ENCODE measurements at places on chromosomes 3 and 15.
A peak's percentile ranks its signal among the peaks of the same experiment; 100 is the strongest.

GRCh38 chr15:65184305-65184867 lies 756 bp downstream of the CLPX start:
- DNase-seq: peak; percentile 15

DNA sequence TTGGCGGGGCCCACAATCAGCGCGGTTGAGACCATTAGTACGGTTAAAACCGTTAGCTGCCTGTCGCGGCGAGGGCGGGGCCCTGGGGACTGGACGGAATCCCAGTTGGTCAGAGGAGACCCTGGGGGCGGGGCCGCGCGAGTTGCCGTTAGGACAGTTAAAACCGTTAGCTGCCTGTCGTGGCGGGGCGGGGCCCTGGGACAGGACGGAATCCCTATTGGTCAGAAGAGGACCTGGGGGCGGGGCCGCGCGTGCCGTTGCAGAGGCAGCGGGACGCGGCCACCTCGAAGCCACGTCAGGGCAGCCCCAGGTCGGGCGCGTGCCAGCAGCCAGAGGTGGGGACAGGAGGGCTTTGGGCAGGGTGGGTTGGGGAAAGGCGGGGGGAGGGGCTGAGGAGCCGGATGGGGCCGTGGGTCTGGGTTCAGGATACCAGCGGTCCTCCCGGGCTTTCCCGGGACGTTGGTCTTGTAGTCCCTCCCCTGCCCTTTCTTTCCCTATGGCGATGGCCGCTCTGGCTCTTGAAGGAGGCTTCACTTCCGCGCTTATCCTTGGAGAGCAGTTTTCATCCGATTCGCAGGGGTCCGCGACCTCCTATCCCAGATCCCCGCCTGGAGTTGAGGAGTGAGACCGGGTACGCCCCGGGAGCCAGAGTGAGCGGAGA lies 28.0 kb downstream of the KLHDC8B start:
- DNase-seq: peak; percentile 9

DNA sequence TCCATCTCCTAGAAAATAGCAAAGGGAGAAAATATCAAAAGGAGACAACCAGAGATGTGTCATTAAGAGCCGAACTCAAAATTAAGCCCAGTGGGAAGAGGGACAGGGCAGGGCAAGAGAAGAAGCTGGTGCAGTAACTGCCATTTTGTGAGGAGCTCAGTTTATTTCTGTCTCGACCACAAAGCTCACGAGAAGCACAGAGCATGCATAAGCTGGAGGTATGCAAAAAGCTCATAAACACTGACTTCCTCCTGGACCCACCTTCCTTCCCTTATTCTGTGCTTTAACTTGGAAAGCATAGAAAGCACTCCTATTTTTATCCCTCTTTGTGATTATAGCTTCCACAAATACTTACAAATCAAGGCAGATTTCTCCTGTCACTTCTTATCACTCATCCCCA lies 81.3 kb downstream of the DGKG start:
- DNase-seq: no peak

DNA sequence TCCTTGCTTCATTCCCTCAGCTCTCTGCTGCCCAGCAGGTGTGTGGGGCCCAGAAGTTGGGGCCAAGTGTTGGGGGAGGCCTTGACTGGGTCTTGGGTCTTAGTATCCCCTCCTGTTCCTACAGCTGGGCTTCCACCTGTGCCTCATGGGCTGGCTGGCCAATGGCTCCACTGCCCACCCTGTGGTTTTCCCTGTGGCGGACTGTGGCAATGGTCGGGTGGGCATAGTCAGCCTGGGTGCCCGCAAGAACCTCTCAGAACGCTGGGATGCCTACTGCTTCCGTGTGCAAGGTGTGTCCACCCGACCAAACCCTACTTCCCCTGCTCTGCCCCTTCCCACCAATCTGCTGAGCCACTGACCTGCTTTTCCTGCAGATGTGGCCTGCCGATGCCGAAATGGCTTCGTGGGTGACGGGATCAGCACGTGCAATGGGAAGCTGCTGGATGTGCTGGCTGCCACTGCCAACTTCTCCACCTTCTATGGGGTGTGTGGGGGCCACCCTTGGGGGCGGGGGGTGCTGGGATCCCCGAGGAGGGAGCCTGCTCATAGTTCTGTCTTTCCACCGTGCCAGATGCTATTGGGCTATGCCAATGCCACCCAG lies 10.9 kb downstream of the NT5DC2 start:
- no peak for DNase-seq

GRCh38 chr15:25787855-25788520 lies 75.1 kb downstream of the ATP10A start:
- DNase-seq: no peak

GRCh38 chr15:68985361-68985891 lies 29.1 kb upstream of the NOX5 start:
- DNase-seq: no peak

- no peak for DNase-seq
Observed at GRCh38 chr3:106183762-106184391, 315.1 kb upstream of the CBLB start.

GRCh38 chr3:160780245-160780644 lies 24.2 kb downstream of the PPM1L start:
- DNase-seq: no peak

GRCh38 chr3:8147711-8148110 lies 353.9 kb upstream of the LMCD1 start:
- no peak for DNase-seq

- no peak for DNase-seq
Observed at GRCh38 chr3:179088306-179088705, 16.7 kb upstream of the ZMAT3 start.

- DNase-seq: no peak
Observed at GRCh38 chr15:68558318-68559305, 20.2 kb upstream of the CORO2B start.

- no peak for DNase-seq
Observed at GRCh38 chr15:58396181-58396580, 35.6 kb upstream of the LIPC start.

DNA sequence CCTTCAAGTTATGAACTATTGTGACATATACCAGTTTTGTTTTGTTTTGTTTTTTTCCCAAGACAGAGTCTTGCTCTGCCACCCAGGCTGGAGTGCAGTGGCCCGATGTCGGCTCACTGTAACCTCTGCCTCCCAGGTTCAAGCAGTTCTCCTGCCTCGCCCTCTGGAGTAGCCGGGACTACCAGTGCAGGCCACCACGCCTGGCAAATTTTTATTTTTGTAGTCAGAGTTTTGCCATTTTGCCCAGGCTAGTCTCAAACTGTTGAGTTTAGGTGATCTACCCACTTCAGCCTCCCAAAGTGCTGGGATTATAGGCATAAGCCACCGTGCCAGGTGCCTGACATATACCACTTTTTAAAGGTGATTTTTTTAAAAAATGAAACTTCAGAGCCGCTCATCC lies 74.6 kb downstream of the ARRDC4 start:
- no peak for DNase-seq

DNA sequence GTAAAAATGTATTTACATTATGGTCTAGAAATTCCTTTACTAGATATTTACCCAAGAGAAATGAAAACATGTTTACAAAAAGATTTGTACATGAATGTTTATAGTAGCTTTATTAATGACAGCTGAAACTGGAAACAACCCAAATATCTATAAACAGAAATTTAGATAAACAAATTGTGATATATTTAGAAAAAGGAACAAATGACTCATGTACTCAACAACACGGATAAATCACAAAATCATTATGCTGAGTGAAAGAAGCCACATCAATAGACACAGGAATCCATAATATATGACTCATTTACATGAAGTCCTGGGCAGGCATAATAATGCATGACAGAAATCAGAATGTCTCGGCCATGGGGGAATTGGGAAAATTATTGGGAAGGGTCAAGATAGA lies 1020.2 kb downstream of the SQOR start:
- no peak for DNase-seq

DNA sequence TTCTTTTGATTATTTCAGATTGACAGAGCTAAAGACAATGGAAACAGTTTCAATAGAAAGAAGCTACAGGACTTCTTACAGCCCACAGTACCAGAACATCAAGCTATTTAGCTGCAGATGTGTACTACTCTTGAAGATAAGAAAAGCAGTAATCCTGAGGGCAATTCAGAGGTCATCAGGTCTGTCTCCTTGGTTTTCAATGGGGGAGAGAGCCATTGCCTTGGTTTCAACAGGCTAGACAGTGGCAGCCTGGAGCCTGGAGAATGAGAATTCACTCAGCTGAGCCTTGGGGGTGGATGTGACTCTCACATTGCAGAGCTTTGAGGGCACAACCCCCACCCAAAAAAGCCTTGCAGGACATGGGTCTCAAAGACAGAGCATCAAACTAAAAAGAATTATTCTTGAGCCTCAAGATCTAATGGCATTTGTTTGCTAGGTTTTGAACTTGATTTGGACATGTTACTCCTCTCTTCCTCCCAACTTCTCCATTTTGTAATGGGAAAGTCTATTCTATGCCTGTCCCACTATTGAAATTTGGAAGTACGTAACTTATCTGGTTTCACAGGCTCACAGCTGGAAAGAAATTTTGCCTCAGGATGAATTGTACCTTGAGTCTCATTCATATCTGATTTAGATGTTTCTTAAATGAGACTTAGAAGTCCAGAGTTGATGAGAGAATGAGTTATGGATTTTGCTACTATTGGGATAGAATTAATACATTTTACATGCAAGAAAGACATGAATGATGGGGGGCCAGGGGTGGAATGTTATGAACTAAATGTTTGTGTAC lies 36.9 kb downstream of the PLSCR1 start:
- no peak for DNase-seq

- DNase-seq: no peak
Observed at GRCh38 chr15:65333856-65334255, 29.4 kb downstream of the RNU5B-1 start.

DNA sequence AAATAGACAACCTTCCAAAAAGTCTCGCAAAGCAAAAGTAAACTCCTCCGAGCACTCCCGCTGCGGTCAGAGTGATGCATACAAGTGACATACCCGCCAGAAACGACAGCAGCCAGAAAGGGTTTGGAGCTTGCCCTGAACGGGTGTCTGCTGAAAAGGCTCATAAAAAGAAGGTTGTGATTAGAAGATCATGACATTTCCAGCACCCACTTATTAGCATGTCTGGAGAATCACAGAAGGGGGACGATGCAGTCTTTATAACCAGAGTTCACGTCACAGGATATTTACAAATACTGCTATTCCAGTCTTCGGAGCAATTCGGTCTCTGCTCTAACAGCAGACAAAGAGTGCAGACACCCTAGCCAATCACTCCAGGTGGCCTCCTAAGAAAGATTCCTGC lies 59.1 kb upstream of the FRMD4B start:
- no peak for DNase-seq

GRCh38 chr15:44657378-44657777 lies 6.1 kb downstream of the SPG11 start:
- no peak for DNase-seq

DNA sequence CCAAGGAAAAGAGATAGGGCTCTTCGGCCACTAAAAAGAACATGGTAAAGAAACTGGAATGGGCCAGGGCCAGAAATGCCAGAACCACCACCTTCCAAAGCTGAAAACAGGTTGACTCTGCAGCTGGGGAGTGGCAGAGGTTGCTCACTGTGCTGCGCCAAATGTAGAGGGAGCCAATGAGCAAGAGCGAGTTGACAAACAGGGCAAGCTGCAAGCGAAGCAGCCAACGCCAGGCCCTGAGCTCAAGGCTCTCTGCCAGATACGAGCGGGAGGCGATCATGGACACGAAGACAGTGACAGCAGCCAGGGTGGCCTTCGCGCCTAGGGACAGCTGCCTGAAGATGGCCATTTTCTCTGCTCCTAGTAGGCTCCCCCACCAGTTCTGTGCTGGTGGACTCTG lies 3.1 kb downstream of the GLB1 start:
- no peak for DNase-seq

DNA sequence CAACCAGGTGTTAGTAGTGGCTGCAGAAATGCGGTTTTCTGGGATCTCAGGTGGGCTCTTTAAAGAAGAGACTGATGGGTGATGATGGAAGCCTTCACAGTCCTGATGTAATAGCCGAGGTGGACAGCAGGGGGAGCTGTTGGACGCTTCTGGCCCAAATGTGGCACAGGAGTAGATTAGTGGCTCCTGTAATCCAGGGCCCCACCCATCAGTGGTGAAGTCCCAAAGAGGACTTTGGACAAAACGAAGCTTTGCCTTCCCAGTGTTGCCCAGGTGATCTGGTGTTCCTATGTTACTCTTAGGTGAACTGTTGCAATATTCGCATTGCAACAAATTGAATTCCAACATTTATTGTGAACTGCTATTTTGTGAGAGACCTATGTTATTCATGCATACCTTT lies 31.8 kb upstream of the MYZAP start:
- DNase-seq: peak; percentile 72

- no peak for DNase-seq
Observed at GRCh38 chr3:32973982-32974381, 22.5 kb downstream of the CCR4 start.

- no peak for DNase-seq
Observed at GRCh38 chr15:65029736-65030208, 333 bp upstream of the MTFMT start.

DNA sequence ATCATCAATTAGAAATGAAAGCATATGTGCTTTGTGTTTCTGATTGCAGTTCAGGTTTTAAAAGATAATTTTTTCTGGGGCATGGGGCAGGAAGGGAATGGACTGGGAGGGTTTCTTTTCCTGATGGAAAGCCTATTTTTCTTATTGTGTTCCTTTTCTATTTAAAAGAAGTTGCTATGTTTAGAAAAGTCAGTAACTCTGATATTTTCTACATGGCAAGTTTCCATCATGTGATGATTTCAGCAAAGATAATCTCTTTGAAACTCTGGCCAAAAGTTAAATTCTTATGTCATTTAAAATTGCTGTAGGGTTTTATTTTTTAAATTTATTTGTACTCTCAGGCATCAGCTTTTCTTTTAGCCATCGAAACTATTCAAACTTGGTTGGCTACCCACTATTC lies 601.2 kb downstream of the FOXP1 start:
- no peak for DNase-seq

- no peak for DNase-seq
Observed at GRCh38 chr15:66879531-66880368, 177.7 kb downstream of the SMAD6 start.

DNA sequence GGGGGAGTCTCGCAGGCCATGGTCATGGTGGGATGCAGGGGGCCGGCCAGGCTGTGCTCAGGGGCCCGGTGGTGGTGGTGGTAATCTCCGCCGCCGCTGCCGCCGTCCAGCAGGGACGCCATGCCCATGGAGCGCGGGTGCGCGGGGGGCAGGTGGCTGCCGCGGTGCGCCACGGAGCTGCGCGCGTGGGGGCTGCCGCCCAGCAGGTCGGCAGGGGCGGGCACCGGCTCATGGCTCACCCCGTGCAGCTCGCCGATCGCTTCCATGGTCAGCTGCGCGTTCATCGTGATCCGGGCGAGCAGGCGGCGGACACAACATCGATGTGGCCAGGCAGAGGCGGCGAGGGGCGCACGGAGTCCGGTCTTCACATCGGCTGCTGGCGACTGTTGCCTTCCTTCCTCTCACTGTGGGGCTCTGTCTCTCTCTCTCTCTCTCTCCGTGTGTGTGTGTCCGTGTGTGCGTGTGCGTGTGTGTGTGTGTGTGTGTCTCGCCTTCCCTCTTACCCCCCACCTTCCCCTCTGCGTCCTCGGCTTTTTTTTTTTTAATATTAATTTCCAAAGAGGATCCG lies 451 bp downstream of the ONECUT1 start:
- no peak for DNase-seq

DNA sequence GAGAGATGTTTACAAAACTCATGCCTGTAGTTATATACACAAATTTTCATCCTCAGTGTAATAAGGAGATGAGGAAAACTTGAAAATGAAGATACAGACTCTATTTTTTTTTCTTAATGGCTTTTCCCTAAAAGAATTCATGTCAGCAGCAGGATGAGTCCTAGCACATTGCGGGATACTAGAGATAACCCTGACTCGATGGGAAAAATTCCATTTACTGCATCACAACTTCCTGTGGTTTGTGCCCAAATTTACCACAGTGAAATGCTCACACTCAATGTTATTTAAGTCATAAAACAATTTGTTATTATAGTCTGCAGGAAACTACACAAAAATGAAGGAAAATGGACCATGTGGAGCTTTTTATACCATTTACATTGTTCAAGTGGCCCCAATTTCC lies 581.9 kb upstream of the ZNF717 start:
- DNase-seq: no peak
